RKO (cell line): ENCODE measurements at places on chromosomes 13 and 19.

- no peak for DNase-seq
Observed at GRCh38 chr19:12695514-12695913, 917 bp downstream of the FBXW9 start.

DNA sequence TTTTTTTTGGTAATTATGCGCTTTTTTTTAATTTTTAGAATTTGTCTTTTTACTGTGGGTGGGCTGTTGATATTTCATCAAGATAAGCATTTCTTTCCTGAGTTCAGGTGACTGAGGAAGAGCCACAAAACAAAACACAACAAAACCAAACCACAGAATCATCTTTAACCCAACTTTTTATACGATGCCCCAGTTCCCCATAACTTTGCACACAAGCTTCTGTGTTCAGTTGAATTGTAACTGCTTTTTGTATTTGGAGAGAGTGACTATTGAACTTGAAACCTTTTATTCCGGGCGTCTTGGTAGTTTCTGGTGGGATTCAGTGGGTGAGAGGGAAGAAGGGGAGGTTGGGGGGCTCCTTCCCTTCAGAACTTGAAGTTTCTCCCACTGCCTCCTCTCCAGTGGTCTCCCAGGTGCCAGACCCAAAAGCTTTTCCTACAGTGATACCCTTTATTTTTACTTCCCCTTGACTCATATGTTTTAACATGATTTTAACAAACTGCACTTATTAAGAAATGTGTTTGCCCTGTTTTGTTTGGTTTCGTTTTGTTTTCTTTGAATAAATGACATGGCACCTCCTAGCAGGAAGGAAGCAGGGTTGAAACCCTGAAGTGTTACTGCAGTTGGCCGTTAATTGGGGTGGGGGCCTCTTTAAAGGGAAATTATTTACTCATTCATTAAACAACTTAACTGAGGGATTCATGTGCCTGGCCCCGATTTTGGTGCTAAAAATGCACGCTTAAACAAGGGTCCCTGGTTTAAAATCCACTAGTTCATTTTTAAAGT is 2.7 kb upstream of the CCDC97 start:
- DNase-seq = no peak

- DNase-seq = no peak
Observed at GRCh38 chr19:51293571-51294210, 17.8 kb upstream of the IGLON5 start.

- DNase-seq = no peak
Observed at GRCh38 chr19:32869966-32870573, 503 bp upstream of the SLC7A9 start.

DNA sequence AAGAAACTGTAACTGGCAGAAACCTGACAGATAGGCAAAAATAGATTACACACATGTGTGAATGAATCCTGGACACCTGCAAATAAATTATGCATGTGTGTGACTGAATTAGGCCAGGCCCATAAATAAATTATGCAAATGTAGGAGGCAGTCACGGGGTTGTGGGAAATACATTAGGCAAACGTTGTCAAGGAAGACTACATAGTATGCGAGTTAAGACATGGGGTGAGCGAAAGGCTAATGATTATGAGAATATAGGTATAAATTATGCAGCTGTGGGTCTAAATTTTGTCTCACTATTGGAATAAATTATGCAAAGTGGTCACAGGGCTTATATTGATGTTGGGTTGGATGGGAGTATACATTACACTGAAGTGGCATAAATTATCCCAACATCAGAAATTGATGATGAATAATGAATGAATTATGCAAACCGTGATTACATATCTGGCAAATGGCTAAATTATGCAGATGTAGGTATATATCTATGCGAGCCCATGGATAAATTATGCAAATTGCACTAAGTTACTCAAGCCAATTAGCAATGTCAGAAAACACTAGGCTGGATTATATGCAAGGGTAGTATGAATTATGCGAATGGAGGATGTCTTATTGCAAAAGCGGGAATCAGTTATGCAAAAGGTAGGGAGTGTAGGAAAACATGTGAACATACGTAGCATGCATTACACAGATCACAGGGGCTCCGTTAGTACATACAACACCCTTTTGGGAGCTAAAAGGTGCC is 6.8 kb downstream of the SLC8A2 start:
- no peak for DNase-seq

DNA sequence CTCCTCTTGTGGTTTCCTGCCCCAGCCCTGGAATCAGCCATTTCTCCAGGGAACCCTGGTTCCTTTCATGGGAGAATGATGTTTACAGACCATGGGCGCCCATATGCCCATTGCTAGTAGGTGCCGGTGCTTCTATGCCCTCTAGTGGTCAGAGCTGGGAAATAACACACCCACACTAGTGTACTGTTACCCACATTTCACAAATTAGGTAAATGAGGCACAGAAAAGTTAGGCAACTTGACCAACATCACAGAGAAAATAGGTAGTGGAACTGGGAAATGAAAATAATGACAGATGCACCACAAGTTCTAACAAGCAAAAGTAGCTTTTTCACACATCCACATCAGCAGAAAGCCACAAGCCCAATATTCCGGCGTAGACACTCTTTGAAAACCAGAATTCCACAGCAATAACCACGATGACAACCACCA is 1.3 kb upstream of the CEACAM3 start:
- peak; percentile 46 for DNase-seq

DNA sequence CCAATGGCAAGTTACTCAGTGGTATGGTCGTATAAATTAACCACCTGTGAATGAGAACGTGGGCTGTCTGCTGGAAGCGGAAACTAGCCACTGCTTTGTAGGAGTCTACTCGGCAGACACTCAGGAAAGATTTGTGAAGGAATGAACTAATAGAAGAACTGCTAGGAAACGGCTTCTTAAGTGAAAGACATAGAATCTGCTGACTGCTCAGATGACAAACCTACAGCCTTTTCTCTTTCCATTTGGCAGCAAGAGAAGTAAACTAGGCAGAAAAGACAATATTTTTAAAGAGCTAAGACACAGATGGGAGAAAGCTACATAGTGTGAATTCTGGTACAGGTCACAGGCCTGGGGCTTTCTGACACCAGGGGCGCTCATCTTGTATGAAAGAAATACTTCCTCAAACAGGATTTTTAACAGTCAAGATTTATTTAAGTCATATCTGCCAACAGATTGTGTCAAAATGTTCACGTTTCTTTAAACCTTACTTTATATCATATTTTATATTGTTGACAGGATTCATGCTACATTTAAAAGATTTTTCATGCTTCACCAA is 78.4 kb downstream of the MIPEP start:
- DNase-seq = no peak

GRCh38 chr19:13033244-13033643 is 38.0 kb downstream of the NFIX start:
- no peak for DNase-seq

GRCh38 chr13:21657538-21657937 is 13.3 kb upstream of the FGF9 start:
- peak; percentile 87 for DNase-seq

DNA sequence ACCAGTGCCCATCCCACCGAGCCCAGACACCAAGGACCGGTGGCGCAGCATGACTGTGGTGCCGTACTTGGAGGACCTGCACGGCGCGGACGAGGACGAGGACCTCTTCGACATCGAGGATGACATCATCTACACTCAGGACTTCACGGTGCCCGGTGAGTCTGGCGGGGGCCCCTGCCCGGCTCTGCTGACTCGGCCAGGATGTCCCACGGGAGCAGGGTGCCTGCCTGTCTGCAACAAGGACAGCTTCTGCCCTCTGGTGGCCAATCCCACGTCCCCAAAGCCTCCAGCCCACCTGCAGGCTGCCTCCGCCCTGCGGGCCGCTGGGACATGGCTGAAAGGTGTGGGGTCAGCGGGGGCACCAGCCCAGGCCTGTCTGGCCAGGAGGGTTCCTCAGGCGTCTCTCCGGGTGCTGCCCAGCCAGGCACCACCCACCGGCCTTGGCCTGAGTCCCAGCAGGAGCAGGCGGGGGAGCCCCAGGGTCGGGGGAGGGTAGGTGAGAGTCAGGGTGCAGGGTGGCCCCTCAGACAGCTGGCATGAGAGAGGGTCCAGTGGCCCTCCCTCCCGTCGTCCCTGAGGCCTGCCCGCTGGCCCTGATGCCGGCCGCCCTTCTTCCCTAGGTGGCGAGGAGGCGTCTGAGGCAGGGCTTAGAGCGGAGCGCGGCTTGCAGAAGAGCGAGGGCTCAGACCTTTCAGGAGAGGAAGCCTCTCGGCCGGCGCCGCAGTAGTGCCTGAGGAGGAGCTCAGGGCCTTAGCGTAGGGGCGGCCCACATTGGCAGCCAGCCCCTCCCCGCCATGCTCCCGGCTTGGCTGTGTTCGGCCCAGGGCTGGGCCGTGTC is 14.6 kb downstream of the CBARP start:
- DNase-seq = peak; percentile 65

DNA sequence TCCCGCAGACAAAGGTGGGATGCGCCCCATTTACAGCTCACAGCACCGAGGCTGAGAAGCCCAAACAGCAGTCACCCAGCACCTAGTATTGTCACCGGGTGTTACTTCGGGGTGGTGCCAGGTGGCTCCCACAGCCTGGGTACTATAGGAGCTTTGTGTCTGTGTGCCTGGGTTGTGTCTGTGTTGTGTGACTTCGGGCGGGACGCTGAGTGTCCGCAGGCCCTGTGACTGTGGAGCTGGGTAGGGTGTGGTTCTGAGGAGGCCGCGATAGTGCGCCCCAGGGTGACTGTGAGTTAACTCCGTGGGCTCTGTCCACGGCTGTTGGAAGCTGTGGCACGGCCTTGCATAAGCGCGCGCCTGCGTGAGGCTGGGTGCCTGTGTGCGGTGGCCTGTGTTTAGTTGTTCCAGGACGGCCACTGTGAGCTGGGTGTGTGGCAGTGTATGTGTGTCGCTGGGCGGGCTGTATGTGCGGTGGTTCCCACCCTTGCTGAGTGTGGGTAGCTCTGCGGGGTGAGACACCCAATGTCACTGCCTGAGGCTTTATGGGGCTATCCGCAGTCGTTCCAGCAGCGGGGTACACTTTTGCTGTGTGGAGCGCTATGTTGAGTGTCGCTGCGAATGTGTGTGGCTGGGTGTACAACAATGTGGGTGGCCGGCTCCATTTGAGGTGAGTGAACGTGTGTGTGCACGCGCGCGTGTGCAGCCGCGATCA is 559 bp upstream of the SSBP4 start:
- peak; percentile 73 for DNase-seq

- no peak for DNase-seq
Observed at GRCh38 chr19:47444388-47444821, 25.1 kb upstream of the MEIS3 start.

DNA sequence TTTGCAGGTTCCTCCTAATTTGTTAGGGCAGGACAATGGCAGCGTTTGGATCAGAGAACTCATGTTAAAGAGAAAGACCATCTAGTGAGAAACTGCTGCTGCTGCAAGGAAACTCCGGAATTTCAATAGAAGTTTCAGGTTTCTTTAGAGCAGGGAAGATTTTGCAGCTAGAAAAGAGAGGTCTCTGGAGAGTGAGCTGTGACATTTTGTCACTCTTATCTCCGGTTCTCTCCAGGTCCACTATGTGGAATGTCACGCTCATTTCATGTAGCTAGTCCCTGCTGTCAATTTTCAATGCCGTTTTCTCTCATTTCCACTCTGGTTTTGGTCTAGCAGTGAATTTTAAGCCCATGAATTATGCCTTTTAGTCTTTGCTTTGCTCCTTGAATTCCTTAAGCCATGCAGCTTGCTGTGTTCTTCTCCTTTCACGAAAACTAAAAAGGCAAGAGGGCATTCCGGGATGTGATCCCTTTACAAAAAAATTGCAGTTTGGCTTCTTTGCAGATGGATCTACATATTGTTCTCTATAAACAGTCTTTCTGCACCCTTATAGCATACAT is 46.7 kb upstream of the POSTN start:
- no peak for DNase-seq

- no peak for DNase-seq
Observed at GRCh38 chr19:43636121-43636683, 3.4 kb downstream of the CADM4 start.

DNA sequence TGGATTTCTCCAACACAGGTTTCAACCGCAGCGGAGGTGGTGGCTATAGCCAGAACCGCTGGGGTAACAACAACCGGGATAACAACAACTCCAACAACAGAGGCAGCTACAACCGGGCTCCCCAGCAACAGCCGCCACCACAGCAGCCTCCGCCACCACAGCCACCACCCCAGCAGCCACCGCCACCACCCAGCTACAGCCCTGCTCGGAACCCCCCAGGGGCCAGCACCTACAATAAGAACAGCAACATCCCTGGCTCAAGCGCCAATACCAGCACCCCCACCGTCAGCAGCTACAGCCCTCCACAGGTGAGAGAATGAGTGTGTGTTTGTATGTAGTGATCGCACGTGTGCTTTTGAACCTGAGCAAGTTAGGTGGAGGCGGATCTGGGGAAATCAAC is 6.0 kb upstream of the CCDC97 start:
- no peak for DNase-seq

- DNase-seq = peak; percentile 19
Observed at GRCh38 chr19:39997638-39998216, 867 bp downstream of the ZNF546 start.

- no peak for DNase-seq
Observed at GRCh38 chr19:8079988-8080387, 27.4 kb downstream of the CCL25 start.

DNA sequence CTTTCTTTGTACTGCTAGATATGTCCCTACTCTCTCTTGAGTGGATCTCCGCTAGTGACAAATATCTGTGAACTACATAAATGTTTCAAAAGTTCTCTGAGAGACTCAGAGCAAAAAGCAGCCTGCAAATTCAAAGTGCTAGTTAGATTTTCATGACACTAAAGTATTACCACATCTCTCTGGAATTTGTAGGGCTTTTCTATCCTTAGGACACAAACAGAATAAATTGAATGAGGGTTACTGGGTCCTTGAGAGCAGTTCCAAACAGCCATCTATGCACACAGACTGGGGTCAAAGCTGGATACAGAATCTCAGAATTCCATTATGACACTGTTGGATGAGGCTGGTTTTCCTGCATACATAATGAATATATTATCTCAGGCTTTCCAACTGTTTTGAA is 953.2 kb downstream of the DIAPH3 start:
- DNase-seq = no peak

GRCh38 chr13:84640691-84641090 is 758.4 kb upstream of the SLITRK1 start:
- no peak for DNase-seq

DNA sequence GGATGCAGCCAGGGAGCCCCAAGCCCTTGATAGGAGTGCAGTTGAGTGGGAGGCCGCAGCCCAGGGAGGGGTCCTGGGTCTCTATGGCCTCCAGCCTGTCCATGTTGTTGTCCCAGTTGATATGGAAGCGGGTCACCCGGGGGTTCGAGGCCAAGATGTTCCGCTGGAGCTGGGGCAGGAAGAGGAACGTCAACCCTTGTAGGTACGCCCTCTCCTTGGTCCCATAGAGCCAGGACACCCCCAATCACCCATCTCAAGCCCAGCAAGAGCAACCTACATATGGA is 2.9 kb upstream of the PRKACA start:
- no peak for DNase-seq

- no peak for DNase-seq
Observed at GRCh38 chr19:5250127-5250659, 90.4 kb downstream of the PTPRS start.

- no peak for DNase-seq
Observed at GRCh38 chr19:989381-990081, 5.4 kb downstream of the WDR18 start.

- no peak for DNase-seq
Observed at GRCh38 chr13:62525652-62526051, 1110.0 kb upstream of the PCDH20 start.
